ENCODE measurements at places on chromosomes 16 and 17.

DNA sequence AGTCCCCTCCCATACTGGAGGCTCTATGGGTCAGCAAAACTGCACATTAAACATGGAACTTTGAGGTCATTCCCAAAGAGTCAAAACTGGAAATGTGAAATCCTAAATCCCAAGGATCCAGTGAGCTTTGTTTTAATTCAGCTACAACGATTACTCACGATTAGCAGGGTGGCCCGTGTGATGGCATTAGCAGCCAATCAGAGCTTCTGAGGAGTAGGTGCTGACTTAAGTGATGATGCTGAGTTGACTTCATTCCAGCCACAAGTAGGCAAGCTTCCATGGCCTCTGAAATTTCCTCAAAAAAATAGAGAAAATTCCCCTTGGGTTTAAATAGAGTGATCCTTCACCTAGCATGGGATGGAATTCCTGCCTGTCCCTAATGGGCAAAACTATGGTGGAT, 28.1 kb upstream of the BEAN1 start:
- DNase-seq = no peak

DNA sequence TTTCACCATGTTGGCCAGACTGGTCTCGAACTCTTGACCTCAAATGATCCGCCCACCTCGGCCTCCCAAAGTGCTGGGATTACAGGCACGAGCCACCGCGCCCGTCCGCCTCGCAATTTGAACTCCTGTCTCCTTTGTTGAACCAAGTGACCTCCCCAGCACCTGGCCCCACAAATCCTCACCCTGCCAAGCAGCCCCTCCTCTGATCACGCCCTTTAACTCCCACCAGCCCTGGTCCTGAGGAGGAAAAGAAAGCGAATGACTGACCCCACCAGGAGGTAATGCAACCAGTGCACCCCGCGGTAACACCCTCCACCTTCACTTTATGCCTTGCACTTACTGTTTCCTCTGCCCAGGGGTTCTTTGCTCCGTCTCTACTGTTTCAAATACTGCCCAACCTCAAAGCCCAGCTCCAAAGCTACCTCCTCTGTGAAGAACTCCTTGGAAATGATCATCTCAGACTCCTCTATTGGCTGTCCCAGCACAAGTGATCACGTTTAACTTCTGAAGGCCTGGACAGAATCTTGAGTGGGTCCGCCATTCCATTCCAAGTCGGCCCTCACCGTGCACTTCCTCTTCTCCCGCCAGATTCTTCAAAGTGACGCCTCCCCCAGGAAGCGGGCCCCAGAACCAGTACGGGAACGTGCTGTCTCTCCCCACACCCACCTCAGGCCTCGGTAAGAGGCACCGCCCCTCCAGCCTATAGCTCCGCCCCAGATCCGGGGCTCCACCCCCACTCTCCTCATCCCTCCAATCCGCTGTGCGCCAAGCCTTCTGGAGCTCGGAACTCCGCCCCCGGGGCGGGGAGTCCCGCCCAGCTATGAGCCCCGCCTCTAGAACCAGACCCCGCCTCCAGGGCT, 4.4 kb downstream of the CD19 start:
- peak; percentile 64 for DNase-seq

- no peak for DNase-seq
These were observed 8.1 kb upstream of the CCL18 start for GRCh38 chr17:36055921-36056520.

GRCh38 chr16:50169555-50170096, 16.5 kb downstream of the TENT4B start:
- DNase-seq = no peak

- no peak for DNase-seq
These were observed 121.7 kb upstream of the CRHR1 start for GRCh38 chr17:45662432-45662831.

DNA sequence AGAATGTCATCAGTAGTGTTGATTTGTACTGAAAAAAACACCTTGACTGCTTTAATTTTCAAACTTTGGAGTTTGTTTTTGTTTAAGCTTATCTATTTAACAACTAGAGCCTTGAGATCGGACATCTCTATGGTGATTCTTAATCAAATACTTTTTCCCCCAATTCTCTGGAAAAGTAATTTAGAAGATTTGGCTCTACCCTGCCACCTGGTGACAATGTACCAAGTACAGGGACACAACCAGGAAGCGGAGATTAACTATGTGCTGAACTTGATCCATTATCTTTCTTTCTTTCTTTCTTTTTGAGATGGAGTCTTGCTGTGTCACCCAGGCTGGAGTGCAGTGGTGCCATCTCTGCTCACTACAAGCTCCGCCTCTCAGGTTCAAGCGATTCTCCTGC, 30.8 kb downstream of the USP43 start:
- no peak for DNase-seq

- DNase-seq = peak; percentile 69
These were observed 14.1 kb downstream of the MAP3K14 start for GRCh38 chr17:45302649-45303173.

DNA sequence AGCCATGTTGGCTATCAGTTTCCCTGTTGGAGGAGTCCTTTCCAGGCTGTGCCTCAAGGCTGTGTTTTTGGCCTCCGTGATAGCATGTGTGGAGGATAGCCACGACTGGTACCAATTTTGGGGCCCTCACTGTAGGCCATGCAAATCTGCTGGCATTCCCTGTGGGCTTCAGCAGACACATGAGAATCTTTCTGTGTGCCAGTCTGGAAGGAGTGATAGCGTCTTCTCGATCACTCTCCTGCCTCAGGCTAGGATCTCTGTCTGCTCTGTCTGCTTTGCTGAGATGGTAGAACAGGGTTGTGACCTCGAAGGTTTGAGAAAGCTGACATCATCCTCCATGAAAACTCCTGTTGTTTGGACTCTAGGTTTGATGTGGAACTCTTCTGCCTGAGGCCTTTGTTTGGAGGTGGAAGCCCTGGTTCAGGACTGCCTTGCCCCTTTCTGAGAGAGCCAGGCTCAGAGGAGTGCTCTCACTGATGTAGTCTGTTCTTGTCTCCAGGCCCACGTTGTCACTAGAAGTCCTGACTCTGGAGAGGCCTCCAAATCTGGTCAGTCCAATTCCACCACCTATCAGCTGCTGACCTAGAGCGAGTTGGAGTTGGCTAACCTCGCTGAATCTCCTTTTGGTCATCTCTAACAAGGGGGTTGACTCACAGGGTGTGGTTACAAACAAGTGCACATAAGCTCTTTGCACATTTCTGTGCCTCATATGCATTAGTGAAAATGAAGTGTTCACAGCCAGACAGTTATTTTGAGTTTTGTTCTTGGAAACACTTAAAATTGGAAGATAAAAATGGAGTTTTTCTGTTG, 12.1 kb upstream of the EDC4 start:
- no peak for DNase-seq

- no peak for DNase-seq
These were observed at the start of gene SLC22A31 for GRCh38 chr16:89200124-89200849. TSS of gene SLC22A31 (minus strand) at chr16:89200537. CDS start at chr16:89200501, 36 bp downstream.

GRCh38 chr17:18381953-18382245, 4.3 kb downstream of the EVPLL start:
- no peak for DNase-seq

GRCh38 chr17:47629826-47630225, 19.9 kb upstream of the KPNB1 start:
- no peak for DNase-seq

GRCh38 chr17:21039839-21040575, 2.8 kb downstream of the USP22 start:
- DNase-seq = peak; percentile 49

GRCh38 chr17:15408803-15409202, 58.6 kb downstream of the CDRT4 start:
- no peak for DNase-seq

DNA sequence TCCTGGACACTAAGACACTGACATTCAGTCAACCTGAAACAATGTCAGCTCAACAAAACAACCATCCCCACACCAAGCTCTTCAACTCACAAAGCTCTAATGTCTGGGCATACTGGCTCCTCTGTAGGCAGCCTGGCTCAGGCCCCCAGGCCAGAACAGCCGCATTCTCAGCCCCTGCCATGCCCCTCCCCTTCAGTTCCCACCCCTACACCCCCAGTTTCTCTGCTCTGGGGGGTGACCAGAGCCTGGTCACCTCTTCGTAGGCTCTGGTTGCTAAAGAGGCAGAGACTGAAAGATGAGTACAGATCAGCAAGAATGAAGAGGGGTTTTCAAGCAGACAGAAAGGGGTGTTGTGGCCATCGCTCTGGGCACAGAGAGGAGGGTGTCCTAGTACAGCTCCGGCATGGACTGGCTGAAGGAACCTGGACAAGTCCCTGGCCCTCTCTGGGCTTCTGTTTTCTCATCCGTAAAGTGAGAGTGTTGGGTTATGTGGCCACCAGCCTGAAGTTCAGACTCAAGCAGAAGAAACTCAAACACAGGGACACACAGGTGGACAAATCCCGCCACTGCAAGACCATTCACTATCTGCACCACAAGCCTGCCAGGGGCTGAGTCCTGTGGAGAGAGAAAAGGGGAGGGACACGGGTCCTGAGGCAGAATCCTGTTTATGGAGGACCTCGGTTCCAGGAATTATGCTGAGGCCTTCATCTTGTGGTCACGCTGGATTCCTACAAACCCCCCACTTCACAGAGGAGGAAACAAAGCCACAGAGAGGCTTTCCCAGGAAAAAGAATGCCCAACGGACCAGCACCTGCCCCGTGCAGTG, 987 bp upstream of the SLC4A1 start:
- no peak for DNase-seq

GRCh38 chr17:76106703-76107102, 3.1 kb upstream of the EXOC7 start:
- DNase-seq = no peak

DNA sequence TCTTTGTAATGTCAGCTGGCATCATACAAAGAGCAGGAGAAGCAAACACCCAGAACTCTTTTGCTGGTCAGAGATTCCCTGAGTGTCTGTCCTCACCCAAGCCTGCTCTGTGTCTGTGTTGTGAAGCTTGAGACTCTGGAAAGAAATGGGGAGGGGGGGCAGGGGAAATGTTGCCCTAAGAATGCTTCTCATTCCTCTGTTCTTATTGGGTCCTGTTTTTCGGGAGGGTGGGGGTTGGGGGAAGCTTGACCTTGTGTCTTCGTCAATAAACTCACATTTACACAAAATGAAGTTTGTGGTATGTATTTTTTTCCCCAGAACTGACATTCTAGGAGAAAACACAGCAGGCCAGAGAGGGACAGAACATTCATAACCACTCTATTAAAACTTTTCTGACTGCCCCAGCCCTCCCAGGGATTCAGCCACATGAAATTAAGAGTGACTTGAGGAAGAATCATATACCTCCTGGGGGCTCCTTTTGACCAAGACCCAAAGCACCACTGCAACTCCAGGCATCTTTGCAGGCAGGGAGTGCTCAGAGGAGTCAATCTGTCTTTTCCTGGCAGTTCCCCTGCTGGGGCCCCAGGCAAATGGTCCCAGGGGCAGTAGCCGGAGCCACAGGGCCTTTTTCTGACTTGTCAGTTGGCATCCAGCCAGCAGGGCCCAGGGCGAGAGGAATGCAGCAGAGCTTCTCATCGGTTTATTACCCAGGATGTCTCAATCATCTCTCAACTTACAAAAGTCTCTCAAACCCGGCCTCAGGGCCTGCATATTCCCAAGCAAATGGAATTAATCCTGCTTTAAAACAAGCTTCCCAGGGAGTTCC, 5.1 kb upstream of the RASL10B start:
- no peak for DNase-seq

DNA sequence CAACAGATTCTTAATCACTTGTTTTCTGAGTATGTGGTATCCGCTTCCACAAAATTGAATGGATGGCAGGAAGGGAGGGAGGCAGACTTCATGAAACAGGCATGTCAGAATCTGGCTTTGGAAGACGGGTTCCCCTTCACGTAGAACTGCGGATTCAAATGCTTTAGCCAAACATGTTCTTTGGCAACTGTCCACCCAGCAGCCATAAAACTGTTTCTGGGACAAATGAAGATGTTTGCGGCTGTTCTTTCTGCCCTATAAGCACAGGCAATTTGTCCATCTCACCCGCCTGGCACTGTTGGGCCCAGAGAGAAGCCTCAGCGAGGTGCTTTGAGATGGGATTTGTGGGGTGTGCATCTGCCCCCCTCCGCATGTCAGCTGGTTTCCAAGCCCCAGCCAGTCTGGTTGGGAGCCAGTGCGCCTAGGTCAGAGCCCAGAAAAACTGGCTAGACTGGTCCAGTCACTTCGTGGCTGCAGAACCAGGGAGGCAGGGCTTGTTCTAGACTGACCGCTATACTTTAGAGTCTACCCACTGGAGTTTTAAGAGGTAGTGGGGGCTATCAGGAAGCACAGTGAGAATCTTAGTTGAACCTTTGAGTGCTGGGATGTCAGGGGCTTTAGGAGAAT, 6.3 kb downstream of the CRHR1 start:
- DNase-seq = no peak

GRCh38 chr17:16453493-16453851, 38.1 kb downstream of the TRPV2 start:
- DNase-seq = no peak

DNA sequence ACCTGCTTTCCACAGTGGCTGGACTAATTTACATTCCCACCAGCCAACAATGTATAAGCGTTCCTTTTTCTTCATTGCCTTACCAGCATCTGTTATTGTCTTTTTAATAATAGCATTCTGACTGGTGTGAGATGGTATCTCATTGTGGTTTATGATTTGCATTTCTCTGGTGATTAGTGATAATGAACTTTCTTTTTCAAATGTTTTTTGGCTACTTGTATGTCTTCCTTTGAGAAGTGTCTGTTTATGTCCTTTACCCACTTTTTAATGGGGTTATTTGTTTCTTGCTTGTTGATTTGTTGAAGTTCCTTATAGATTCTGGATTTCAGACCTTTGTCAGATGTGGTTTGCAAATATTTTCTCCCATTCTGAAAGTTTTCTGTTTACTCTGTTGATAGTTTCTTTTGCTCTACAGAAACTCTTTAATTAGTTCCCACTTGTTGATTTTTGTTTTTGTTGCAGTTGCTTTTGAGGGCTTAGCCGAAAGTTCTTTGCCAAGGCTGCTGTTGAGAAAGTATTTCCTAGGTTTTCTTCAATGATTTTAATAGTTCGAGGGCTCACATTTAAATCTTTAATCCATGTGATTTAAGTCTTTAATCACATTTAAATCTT, 26.8 kb downstream of the ITGAM start:
- no peak for DNase-seq

GRCh38 chr16:60363566-60363965, 1629.5 kb upstream of the GOT2 start:
- DNase-seq = peak; percentile 2

GRCh38 chr17:73390221-73390620, 78.4 kb upstream of the CDC42EP4 start:
- DNase-seq = no peak

DNA sequence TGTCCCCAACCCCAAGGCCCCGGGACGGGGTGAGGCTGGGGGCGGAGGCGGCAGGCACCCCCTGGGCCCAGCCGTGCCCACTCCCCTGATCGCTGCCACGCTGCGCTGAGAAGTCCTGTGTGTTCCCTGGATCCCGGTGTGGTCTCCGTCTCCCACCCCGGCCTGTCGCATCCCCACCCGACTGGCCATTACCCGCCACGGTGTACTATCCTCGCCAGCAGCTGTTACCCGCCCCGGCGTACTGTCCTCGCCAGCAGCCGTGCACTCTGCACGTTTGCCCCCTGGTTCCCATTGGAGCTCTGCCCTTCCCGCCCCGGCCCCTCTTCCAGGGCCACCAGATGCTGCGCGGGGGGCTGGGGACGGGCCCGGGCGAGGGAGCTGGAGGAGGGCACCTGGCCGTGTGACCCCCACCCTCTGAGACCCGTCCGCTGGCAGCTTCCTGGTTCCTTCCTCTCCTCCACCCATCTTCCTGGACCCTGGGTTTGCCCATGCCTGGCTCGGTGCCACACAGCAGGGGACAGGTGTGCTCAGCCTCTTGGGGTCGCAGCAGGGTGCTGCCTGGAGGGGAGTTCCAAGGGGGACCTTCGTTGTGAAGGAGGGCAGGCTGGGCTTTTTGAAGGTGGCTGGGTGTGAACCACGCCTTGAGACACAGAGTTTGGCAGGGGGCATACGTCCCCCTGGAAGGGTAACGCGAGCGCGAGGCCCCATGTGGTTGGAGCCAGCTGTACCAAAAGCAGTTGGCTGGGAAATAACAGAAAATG, 19.7 kb downstream of the BAHCC1 start:
- DNase-seq = no peak

Measured in Ammon's horn (tissue), 1 donor.